ENCODE measurements at places on chromosomes 12 and 14.

DNA sequence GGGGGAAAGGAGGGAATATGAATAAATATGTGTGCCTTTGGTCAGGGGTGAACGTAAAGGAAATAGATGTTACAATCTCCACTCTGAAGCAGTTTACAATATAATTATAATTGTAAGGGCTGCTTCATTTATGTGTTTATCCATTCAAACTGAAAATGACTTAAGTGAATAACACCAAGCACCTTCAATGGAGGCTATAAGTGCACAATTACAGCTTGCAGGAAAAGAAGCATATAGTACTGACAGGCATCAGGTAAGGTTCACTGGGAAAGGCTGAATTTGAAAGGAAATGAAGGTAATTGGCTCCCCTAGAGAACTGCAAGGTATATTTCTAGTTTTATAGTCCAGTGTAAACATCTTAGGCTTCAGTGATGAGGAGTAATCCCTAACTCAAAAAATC, 192.7 kb downstream of the STXBP6 start:
- DNase-seq = no peak

DNA sequence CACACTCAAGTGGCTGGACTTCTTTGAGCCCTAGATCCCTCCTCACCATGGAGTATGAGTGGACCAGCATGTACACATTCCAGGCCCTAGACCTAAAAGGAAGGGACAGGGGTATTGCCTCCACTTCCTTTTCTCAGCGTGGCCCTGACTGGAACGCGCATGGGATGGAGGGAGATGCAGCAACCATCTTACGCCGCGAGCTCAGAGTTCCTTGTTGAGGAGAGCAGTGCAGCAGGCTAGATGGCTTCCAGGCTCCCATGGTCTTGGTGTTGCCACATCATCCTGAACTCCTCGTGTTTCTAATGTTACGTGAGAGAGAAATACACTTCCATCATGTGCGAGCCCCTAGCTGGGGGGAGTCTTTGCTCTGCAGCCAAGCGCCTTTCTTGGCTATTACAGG, 61.8 kb upstream of the DIO3 start:
- no peak for DNase-seq

GRCh38 chr14:60989599-60989998, 8.6 kb downstream of the SLC38A6 start:
- no peak for DNase-seq

GRCh38 chr12:75635606-75636444, 124.4 kb upstream of the KRR1 start:
- DNase-seq = no peak

- no peak for DNase-seq
Measured at GRCh38 chr12:122681814-122682213, 21.3 kb downstream of the HCAR2 start.

GRCh38 chr14:101559624-101560533, 1.4 kb upstream of the DIO3 start:
- DNase-seq = no peak
